ENCODE measurements at places on chromosomes 7 and 10.

DNA sequence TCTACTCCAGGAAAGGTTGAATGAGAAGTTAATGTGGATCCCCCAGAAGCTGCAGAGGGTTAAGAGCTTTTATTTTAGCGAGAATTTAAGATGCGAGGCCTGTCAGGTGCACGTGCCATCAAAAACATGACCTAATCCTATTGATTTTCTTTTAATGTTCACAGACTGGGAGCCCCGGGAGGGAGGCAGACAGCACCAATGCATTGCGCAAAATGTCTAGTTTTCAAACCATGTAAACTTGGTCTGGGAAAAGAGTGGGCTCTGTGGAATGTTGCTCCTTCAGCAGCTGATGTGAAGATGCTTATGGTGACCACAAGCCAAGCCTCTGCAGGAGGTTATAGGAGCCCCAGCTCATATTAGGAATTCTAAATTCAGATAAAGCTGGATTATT, 172.0 kb upstream of the ITGB1 start:
- no peak for DNase-seq

DNA sequence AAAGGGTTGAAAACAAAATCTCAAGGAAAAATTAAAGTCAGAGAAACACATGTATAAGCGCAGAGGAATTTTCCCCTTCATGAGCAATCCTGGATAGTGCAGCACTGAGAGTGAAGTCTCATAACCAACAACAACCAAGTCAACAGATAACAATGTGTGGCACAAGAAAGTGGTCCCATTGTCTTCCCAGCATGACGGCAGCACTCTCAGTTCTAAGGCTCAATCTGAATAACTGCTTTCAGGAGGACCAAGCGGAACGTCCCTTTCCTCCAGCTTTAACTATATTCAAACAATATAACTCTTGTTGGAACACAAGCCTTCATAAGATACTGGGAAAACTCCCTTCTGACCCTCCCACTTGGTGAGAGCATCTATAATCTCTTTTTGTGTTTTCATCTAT, 137.9 kb downstream of the RAPGEF5 start:
- DNase-seq = no peak

DNA sequence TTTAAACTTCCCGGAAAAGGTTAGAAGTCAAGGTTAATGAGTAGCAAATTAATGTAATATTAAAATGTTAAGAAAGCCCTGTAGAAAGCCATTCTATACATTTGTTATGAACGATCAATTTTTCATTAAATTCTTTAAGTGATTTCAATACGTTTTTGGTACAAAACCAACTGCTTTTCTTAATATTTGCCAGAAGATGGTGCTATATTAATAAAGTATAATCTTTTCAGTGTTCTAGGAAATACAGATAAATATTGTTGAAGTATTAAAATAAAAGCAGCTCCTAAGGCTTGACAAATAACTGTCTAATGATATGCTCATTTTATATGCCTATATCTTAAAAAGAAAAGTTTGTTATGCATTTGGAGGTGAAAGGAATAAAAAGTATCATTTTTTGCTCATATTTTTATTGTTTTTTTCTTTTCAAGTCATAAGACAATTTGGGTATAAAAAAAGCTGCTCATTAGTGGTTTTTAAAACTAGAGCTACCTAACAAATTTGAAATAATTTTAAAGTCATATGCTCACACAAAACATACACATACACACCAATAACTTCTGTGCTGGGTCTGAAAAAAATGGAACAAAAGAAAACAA, 130.3 kb upstream of the POT1 start:
- DNase-seq = no peak

DNA sequence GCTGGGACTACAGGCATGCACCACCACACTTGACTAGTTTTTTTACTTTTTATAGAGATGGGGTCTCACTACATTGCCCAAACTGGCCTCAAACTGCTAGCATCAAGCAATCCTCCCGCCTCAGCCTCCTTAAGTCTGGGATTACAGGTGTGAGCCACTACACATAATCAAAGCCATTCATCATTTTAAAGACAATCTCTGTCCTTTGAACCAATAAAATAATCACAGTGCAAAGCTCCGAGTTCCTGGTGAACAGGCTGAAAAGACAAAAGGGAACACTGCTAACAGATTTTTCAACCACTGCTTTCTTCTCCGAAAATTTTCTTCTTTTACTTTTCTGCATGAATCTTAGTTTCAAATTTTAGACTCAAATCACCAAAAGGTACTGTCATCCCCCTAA, 58.5 kb downstream of the PARD3 start:
- no peak for DNase-seq

GRCh38 chr7:26166684-26167266, 14.8 kb downstream of the NFE2L3 start:
- DNase-seq = no peak

DNA sequence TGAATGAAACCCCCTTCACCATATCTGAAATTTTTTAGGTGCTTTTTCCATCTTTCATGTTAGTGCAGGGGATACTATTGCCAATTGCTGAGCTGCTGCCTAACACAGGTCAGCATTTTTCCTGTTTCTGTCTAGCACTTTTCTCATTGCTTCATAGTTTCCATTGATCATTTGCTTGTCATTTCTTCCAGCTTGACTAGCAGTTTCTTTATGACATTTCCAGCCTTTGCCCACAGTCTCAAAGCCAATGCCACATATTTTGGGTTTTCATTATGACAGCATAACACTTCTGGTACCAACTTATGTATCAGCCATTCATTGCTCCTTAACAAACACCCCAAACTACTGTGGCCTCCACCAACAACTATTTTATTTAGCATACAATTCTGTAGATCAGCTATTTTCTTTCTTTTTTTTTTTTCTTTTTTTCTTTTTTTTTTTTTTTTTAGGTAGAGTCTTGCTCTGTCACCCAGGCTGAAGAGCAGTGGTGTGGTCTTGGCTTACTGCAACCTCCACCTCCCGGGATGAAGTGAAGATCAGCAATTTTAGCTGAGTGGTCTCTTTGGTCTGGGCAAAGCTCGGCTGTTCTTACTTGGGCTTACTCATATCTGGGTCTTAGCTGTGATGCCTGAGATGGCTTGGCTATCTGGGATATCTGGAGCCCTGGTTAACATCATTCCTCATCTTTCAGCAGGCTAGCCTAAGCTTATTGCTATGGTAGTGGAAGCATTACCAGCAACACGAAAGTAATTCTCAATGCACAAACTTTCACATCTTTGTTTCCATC, 102.3 kb downstream of the EPC1 start:
- DNase-seq = no peak

- DNase-seq = no peak
These were observed 29.7 kb downstream of the ZFAND2A start for GRCh38 chr7:1130021-1130990.

GRCh38 chr10:6273351-6273750, 70.6 kb downstream of the PFKFB3 start:
- DNase-seq = no peak

All from GM18507 (cell line).